ENCODE measurements at places on chromosomes 7 and 10.
A peak's percentile ranks its signal among the peaks of the same experiment; 100 is the strongest.

- DNase-seq = no peak
Measured at GRCh38 chr7:13989126-13989948, at the start of gene ETV1. Gene ETV1, minus strand, starts transcription at chr7:13989666. Its CDS starts 614 bp downstream, at chr7:13989052.

GRCh38 chr10:18378766-18379165 lies 238.5 kb downstream of the CACNB2 start:
- no peak for DNase-seq

GRCh38 chr10:24897326-24897926 lies 55.0 kb downstream of the PRTFDC1 start:
- no peak for DNase-seq

GRCh38 chr10:14586901-14587300 lies 187.8 kb downstream of the FAM107B start:
- DNase-seq = no peak

DNA sequence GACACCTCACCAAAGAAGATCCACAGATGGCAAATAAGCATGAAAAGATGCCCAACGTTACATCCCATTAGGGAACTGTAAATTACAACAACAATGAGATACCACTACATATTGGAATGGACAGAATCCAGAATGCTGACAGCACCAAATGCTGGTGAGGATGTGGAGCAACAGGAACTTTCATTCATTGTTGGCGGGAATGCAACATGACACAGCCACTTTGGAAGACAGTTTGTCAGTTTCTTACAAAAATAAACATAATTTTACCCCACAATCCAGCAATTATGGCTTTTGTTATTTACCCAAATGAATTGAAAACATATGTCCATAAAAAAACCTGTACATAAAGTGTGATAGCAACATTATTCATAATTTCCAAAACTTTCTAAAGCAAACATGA lies 176.8 kb downstream of the C7orf25 start:
- DNase-seq = no peak

- DNase-seq = no peak
Measured at GRCh38 chr7:45955286-45955685, 34.2 kb upstream of the IGFBP3 start.

- DNase-seq = peak; percentile 30
Measured at GRCh38 chr7:519484-520390, at the start of gene PDGFA. Gene PDGFA, minus strand, starts transcription at chr7:519846. Its CDS starts 845 bp downstream, at chr7:519001.

DNA sequence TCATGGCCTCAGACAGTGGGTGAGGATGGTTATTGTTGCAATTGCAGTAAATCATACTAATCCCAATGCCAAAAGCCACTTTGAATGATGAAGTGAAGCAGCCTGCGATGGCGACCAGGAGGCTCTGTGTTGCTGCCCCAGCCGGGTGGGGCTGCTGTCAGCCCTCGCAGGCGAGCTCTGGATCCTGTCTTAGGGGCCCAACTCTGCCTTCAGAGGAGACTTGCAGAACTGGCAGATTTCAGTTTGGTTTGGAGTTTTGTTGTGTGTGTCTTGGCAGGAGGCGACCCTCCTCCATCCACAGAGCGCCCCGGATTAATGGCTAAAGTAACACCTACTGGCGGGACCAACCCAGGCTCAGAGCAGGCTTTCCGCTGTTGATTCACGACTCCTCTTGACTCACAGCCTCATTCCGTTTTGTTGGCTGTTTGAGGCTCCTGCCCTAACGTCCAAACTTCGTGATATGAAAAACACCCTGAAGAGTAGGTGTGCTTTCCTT lies 67.9 kb upstream of the BMPER start:
- DNase-seq = no peak

GRCh38 chr10:124480860-124481259 lies 19.2 kb downstream of the LHPP start:
- DNase-seq = no peak

GRCh38 chr7:95558864-95559263 lies 37.5 kb downstream of the PDK4 start:
- DNase-seq = no peak

GRCh38 chr7:139159900-139160675 lies 50.6 kb upstream of the ZC3HAV1 start:
- DNase-seq = no peak

DNA sequence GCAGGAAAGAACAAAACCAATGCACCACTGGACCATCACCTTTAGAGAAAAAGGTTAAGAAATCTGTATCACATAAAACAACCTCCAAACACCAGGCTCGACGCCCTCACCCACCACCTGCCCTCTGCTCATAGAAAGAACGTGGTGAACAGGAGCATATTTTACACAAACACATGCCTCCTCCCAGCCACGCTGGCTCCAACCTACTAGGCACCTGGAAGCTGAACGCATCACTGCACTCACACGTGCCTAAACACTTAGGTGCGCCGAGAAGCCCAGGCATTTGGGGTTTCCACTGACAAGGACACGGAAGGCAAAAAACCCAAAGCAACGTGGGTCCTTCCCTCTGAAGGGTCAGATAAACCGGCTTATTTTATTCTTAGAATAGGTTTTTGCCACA lies 56.0 kb downstream of the PTPRN2 start:
- no peak for DNase-seq

- no peak for DNase-seq
Measured at GRCh38 chr7:140041659-140042385, 20.9 kb downstream of the PARP12 start.

- DNase-seq = no peak
Measured at GRCh38 chr10:23581906-23582450, 143.1 kb downstream of the OTUD1 start.
